ENCODE measurements at places on chromosomes 4 and X.

GRCh38 chrX:127057891-127058619 lies 238.5 kb downstream of the PRR32 start:
- DNase-seq = no peak

GRCh38 chr4:37471971-37472370 lies 214.2 kb downstream of the RELL1 start:
- no peak for DNase-seq

- no peak for DNase-seq
Measured at GRCh38 chrX:2261831-2262667, 238.7 kb downstream of the DHRSX start.

GRCh38 chr4:138408758-138409157 lies 166.6 kb upstream of the SLC7A11 start:
- DNase-seq = no peak

DNA sequence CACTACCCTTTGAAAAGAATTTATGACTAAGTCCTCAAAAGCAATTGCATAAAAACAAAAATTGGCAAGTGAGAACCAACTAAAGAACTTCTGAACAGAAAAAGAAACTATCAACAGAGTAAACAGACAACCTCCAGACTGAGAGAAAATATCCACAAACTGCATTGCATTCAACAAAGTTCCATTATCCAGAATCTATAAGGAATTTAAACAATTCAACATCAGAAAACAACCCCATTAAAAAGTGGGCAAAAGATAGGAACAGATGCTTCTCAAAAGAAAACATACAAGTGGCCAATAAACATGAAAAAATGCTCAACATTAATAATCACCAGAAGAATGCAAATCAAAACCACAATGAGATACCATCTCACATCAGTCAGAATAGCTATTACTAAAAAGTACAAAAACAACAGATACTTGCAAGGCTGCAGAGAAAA lies 130.2 kb downstream of the GASK1B start:
- no peak for DNase-seq

Data from stimulated activated CD8-positive, alpha-beta memory T cell treated with anti-CD3 and anti-CD28 coated beads, Interleukin-7, amount 100 ng/mL, for 1 hour (primary cell).